ENCODE measurements at places on chromosomes 12 and 14.
A peak's percentile ranks its signal among the peaks of the same experiment; 100 is the strongest.

DNA sequence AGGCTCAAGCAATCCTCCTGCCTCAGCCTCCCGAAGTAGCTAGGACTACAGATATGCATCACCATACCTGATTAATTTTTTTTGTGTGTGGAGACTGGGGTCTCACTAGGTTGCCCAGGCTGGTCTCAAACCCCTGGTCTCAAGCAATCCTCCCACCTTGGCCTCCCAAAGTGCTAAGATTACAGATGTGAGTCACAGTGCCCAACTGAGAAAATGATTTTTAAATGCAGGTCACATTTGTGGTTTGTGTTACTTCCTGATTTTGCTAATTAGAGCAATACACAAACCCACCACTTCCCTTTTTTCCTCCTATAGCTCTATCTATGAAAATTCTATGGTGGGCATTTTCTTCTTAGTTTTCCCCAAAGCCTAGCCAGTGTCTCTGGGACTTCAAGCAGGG lies 45.5 kb upstream of the TMEM263 start:
- DNase-seq = peak; percentile 14

GRCh38 chr14:39877577-39878190 lies 445.5 kb upstream of the FBXO33 start:
- DNase-seq = no peak

DNA sequence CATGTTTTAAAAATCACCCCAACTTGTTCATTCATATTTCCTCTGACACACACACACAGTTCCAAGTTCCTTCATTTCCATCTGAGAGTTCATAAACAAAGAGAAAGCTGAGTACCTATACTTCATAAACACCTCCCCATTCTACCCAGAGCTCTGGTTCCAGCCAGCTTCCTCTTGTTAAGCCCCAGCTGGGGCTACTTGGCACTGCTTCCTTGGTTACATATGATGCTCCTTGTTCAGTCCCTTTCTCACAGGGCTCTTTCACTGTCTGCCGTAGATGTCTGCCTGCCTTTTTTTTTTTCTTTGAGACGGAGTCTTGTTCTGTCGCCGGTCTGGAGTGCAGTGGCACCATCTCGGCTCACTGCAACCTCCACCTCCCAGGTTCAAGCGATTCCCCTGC lies 77.5 kb downstream of the COX16 start:
- DNase-seq = no peak

DNA sequence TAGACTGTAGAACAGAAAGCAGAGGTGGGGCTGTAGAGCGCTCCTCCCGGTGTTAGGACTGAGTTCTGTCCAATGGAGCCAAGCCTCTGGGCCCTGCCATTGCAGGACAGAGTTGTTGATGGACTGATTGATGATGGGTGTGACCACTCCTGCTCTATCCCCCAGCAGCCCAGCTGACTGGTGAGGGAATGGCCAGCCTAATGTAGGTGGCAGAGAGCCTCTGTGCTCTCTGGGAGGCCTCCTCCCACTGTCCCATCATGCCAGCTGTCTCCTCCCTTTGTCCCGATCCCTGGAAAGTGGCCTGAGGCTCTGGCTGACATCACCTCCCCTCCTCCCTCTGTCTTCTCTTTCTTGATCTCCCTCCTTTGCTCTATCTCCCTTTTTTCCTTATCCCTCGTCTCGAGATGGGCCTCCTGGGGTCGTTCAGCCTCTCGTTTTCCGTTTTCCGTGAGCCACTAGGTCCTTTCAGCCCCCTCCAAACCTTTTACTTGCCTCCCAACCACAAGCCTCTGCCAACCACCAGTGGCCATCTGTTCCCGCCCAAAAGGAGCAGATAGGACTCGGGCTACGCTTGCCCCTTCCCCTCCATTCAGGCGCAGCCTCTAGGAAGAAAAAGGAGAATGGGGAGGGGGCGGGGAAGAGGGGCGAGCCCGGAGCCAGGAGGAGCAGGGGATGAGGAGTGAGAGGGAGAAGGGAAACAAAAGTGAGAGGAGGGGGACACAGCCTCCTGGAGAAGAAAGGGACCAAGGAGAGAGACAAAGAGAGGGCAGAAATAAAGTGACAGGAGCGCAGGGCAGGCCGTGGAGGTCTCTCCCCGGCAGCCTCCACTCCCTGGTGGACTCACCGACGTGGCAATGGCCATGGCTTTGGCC lies 572 bp downstream of the EFS start:
- no peak for DNase-seq

DNA sequence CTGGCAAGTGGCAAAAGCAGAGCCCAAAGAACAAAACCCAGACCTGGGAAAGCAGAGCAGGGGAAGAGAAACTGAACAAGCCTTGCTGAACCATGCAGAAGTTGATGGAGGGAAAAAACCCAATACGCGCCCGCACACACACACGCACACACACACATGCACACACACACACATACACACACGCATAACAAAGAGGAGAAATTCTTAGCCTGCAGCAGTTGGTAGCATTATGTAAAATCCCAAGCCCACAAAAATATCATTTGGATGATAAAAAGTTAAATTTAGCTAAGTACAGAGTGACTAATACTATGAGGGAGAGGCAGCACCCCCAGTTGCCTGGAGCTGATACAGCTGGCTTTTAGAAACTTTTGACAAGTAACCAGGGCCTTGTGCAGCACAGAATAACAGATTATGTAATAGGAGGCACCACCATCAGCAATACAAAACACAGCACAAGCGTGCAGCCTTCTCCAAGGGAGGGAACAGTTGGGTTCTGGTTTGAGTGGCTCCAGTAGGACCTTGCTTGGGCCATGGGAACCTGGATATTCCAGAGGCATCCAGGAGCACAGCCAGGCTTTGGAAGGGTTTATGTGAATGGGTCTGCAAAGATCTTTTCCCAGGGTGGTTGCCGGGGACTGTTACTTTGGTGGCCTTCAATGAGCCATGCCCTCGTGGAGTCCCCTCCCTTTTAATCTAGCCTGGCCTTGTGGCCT lies 35.3 kb downstream of the PITPNM2 start:
- peak; percentile 15 for DNase-seq

DNA sequence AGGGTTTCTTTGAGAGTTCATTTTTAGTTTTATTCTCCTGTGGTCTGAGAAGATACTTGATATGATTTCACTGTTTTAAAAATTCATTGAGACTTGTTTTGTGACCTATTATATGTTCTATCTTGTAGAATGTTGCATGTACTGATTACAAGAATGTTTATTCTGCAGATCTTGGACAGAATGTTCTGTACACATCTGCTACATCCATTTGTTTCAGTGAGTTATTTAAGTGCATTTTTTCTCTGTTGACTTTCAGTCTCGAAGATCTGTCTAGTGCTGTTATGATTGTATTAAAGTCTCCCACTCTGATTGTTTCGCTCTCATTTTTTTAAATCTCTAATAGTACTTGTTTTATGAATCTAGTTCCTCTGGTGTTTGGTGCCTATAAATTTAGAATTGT lies 1319.8 kb downstream of the TMEM121 start:
- DNase-seq = no peak

GRCh38 chr12:24854908-24855307 lies 94.0 kb downstream of the BCAT1 start:
- DNase-seq = no peak

DNA sequence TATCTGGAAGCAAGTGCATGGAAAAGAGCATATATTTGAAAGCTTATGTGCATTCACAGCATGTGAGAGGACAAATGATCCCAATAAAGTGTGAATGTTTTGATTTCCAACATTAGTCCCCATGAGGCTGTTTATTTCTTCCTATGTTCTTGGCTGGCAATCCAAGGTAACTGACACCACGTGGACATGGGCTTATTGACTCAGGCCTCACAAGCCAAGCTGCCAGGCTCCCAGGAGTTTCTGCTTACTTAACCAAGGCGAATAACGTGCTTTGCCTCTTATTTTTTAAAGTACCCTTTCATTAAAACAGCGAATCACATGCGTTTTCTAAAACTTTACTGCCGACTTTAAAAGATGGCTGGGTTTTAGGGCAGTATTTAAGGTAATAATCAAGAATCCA lies 441.7 kb downstream of the FUT8 start:
- no peak for DNase-seq

- no peak for DNase-seq
Measured at GRCh38 chr14:88029500-88029899, 24.6 kb downstream of the GPR65 start.

DNA sequence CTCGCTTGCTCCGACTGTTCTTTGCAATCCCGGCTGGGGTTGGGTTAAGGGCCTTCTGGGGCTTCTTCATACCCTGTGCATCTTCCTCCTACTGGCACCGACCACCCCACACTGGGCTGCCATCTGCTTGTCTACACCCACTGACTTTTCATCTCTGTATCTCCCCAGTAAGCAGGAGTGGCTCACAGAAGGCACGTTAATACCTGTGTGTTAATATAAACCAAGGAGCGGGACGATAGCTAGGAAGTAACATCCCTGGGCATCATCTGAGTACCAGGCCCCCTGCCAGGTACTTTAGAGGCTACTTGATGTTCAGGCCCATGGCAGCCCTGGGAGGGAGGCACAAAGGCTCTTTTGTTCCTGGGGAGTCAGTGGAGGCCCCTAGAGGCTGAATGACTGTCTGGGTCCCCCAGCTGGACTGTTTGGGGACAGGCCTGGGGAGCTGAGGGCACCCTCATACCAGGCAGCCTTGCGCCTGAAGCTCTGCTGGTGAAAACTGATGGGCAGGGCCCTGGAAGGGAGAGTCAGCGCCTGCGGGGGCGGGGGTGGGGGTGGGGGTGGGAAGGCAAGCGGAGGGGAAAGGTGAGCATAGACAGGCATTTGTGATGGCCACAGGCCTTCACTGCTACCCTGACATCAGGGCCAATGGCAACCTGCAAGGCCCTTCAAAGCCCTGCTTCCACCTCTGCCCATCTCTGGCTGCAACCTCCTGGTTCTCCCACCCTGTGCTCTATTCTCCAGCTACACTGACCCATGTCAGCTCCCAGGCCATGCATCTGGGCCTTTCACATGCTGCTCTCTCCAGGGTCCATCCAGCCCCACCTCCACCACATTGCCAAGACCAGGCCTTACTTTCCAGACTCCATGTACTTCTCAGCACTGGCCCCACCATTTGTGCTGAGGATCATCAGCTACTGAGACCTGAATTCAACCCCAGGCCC lies 34.2 kb upstream of the DEGS2 start:
- DNase-seq = peak; percentile 20

GRCh38 chr12:16349131-16349460 lies 1.7 kb downstream of the MGST1 start:
- DNase-seq = no peak

DNA sequence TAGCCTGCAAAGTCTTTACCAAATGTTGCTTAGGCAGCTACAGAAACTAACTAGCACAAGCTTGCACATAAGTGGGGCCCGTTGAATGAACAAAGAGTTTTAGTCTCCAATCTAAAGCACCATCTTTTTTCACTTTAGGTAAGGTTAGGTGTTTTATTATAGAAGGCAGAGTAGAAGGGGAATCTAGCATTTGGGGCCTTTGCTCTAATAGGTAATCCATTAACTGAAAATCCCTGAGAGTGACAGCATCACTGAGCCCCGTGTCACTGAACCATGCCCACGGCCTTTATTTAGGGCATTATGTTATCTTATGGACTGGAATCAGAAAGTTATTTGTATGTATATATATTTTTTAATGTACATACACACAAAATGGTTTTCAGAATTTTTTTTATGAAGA lies 25.1 kb downstream of the CPNE8 start:
- DNase-seq = no peak

DNA sequence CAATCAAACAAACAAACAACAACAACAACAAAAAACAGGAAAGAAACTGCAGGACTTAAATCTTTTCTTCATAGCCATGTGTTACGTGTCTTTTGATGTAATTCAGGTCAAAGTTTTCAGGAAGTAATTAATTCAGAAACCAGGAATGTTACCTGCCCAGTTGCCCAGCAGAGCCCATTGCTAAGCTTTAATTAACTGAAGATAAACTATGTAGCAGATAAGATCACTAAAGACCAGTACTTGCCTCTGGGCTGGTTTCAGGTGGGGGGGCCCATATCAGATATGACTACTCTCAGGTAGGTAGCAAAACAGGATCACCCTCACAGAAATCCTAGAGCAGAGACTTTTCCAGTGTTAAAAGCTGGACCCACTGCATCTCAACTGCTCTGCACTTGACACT lies 69.2 kb downstream of the LIN7A start:
- DNase-seq = no peak

DNA sequence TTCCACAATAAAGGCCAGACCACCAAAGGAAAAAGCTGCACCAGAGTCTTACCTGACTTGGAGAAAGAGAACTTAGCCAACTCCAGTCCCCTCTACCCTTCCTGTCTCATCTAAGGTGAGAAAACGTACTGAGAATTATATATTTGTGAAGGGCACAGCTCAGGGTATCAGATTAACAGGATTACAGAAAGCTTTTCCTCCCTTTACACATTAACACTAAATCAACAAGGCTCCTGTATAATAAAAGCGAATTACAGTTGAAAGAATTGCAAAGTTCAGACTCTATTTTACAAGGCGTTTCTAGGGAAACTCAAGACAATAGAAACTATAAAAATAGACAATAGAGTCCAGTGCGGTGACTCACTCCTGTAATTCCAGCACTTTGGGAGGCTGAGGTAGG lies 82.7 kb upstream of the RPL10L start:
- no peak for DNase-seq

DNA sequence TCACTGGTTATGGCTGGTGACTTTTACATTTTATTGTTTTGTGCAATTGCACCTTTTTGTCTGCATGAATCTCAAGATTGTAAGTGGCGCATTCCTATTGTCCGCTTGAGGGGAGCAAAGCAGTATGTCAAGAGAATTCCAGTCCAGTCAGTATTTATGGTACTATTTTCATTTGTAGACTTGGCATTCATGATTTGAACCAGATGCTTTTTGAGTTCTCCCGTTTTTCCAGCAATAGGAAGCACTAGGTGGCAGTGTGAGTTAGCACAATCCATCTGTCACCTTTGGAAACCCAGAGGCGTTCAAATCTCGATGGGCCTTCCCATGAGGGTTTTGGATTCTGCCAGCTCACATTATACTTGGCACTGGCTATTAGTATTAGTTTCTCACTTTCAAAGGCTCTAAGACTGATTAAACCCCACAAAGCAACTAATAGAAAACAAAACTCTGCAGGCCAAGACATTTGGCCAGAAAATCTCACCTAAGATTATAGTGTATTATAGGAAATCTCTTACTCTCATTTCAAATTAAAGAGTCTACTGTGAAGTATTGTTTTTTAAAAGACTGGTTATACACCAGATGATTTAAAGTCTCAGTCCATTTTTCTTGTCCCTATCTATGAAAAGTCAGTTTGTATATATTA lies 2.2 kb downstream of the DACT1 start:
- no peak for DNase-seq

DNA sequence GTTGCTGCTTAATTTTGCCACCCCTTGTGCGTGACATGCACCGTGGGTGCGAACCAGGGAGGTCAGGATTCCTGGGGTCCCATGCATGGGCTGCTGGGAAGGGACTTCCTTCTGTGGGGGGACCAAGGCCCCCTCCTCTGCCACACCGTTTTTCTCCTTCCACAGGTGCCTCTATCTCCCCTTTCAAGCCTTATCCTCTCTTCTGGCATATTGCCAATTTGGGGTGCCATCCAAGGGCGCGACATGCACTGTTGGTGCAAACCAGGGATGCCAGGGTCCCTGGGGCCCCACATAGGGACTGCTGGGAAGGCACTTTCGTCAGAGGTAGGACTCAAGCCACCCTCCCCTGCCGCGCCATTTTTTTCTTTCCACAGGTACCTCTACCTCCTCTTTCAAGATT lies 289.0 kb downstream of the ALG10 start:
- DNase-seq = no peak

Data from CD4-positive, alpha-beta T cell treated with Interleukin-17A for 1 hour (primary cell).